ENCODE measurements at places on chromosomes 16 and 17.

GRCh38 chr17:4748686-4749085, 9.0 kb upstream of the CXCL16 start:
- no peak for DNase-seq

GRCh38 chr16:89322321-89323119, 105.0 kb downstream of the ZNF778 start:
- no peak for DNase-seq

DNA sequence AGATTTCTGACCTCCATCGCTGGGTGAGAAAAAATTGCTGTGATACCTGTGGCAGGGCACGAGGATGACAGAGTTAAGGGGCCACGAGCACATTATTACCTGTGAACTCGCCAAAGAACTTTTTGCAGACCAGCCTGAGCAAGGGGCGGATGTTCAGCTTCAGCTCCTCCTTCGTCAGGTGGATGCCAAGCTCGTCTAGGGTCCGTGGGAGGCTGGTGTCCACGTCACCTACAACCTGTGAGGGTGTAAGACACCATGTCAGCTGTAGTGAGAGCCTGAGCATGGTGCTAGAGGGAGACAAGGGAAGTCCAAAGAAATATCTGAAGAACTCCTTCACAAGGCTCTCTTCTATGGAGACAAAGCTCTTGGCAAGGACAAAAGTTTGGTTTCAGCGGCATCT, 17.1 kb downstream of the HIGD1B start:
- DNase-seq: no peak

DNA sequence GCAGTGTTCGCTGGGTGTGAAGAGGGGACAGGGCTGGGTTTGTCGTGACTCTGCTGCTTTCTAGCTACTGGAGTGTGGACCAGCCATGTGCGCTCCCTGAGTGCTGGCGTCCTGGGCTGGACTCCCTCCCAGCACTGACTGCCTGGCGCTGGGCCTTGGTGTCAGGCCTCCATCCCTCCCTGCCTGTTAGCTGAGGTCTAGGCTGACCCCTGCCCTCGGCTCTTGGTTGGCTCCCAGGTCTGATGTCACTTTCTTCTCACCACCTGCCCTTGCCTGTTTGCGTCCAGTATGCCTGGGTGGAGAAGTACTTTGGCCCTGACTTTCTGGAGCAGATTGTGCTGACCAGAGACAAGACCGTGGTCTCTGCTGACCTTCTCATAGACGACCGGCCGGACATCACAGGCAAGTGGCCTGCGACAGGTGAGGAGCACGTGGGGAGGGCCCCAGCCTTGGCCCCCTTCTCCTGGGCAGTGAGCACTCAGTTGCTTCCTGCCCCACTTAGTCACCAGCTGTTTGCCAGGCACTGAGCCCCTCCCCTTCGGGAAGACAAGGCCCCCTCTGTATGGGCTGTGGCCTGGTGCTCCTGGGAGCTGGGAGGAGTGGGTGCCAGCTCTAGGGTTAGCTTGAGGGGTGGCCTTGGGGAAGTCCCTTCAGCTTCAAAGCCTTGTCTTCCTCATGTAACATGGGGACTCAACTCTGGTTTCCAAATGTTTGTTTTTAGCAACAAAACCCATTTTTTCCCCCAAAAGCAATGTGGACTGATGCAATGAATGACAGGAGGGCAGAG, 41.5 kb downstream of the NT5M start:
- DNase-seq: no peak

DNA sequence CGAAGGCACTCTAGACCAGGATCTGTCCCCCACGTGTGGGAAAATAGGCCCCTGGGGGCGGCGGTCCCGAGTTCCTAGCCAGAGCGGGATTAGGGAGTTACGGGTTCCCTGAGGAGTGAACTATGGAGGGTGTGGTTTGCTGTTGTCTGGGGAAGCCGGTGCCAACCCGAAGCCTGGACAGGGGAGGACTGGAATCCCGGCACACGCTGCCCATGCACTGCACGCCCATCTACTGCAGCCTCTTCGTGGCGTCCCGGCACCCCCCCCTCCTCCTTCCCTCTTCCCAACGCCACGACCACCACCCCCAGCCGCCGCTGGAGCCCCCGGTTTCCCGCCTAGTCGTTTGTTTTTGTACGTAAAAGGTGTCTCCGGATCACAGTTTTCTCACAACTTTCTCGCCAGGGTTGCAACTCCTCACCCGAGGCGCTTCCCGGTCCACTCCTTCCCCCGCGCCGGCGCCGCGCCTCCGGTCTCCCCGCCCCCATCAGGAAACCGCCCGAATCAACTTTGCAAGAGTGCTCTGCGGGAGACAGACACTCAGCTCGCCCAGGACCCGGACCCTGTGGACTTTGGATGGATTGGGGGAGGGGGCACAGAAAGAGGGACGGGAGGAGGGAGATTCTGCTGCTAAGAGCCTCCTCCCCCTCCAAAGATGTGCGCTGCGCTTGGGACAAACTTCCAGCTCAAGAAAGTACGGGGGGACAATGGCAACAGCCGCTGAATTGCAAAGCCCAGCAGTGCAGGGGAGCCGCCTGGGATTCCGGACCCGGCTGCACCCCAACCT, 1.4 kb upstream of the LHX1 start:
- DNase-seq: no peak

DNA sequence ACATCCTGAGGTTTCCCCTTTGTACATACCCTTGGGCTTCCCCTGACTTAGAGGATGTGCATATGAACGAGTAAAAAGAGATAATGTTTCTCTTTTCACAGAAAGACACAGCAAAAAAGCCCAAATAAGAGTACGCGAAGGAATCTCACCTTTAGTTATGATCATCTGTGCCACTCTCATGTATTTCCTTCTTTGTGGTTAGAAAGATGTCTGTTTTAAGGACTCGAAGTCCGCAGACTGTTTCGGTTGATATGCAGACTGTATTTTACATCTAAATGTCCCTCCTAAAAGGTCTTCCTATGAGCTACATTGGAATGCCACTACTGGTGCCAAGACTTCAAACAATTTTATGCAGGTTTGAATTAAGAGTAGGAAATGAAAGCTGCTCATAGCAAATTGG, 102.3 kb upstream of the GOT2 start:
- no peak for DNase-seq

DNA sequence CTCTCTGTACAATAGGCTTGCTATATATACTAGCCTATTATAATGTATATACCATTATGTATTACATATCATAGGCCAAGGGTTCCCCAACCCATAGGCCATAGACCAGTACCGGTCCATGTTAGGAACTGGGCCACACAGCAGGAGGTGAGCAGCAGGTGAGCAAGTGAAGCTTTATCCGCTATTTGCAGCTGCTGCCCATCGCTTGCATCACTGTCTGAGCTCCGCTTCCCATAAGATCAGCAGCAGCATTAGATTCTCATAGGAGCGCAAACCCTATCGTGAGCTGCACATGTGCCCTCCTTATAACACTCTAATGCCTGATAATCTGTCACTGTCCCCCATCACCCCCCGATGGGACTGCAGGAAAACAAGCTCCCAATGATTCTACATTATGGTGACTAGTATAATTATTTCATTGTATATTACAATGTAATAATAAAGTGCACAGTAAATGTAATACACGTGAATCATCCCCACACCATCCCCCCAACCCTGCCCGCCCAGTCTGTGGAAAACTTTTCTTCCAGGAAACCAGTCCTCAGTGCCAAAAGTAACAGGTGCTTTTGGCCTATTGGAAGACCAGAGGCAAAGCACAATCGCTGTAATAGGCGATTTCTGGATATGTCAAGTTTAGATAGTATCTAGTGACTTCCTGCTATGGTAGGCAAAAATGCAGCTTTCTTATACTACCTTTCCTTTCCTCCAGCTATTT, 84.1 kb downstream of the MYH11 start:
- DNase-seq: no peak

- DNase-seq: no peak
These were observed 658.9 kb downstream of the TOX3 start for GRCh38 chr16:51888016-51888415.

DNA sequence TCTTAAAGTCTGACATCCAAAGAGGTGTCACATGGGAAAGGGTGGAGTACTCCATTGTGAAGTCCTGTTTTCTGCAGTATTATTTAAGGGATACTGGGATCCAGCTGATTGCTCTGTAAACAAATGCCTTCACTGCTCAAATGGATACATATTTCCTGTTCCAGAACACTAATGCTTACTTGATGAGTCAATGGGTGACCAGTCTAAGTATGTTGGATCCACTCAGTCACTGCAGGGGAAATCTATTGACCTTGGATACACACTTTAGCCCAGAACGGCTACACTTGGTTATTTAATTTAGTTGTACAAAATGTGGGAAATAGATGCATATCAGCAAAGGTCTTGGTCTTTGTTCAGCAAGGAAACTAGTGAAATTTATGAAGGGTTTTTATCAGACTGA, 261.4 kb downstream of the MAP2K4 start:
- DNase-seq: no peak

DNA sequence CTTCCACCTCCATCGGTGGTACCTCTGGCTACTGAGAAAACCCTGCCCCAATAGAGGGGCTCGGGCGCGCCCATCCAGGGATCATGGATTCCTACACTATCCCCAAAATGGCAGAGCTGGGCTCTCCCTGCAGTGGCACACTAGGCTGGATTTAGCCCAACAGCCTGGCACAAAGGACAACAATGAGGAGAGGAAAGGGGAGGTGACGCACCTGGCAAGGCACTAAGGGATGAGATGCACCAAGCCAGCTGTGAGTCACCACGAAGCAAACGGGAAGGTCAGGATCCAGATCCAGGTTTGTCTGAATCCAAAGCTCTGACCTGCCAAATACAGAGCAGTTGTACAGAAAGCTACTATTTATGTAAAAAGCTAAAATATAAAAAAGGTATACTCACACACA, 18.1 kb downstream of the UBE2O start:
- DNase-seq: no peak

DNA sequence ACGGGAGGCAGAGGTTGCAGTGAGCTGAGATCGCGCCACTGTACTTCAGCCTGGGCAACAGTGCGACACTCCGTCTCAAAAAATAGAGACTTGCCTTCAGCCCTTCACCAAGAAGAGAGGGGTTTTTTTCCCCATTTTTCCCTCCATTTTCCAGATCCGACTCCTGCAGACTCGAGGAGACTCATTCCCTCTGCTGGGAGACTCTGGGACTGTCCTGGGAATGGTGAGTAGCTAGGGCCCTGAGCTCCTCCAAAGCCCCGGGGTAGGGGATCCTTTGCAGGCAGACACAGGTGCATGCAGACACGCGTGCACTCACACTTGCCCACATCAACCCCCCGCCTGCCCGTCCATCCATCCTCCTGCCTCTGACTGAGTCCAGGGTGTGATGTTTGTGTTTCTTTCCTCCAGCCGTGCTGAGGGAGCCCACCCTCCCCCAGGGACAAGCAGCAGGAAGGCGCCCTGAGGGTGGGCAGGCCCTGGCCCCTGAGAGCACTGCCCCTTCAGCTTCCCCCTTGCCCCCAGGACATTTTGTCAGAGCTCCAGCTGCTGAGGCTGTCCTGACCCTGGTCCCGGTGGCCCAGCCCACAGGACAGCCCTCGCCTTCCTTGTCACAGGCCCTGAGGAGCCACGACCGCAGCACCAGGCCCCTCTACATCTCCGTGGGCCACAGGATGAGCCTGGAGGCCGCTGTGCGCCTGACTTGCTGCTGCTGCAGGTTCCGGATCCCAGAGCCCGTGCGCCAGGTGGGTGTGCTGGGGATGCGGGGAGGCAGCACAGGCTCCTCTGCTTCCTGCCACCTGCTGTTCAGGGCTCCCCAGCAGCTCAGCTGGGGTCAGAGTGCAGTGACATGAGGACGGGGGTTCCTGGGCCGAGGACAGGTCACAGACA, 10.2 kb downstream of the ENDOV start:
- DNase-seq: no peak

GRCh38 chr16:78953526-78953925, 647.0 kb downstream of the MAF start:
- no peak for DNase-seq

DNA sequence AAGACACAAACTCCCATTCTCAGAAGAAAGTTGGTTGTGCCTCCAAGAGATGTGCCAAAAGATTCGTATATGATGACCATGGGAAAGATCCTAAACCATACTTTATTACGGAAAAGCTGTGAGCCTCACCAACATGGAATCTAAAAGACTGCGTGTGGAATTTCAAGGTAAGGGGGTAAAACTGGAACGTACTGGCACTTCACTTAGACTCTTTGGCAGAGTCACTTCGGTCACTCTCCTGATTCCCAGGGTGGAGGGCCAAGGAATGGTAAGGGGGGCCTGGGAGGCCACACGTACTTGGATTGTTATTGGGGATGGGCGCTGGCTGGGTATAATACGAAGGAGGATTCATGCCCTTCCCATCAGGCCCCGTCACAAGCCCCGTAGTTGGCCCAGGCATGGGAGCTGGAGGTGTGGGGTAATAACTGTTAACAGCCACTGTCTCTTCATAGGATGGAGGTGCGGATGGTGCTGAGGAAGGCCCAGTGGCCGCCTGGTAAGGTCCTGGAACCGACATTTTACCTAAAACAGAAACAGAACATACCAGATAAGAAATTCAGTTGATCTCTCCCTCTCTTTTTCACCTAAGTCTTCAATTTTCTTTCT, 30.4 kb downstream of the LITAF start:
- no peak for DNase-seq

DNA sequence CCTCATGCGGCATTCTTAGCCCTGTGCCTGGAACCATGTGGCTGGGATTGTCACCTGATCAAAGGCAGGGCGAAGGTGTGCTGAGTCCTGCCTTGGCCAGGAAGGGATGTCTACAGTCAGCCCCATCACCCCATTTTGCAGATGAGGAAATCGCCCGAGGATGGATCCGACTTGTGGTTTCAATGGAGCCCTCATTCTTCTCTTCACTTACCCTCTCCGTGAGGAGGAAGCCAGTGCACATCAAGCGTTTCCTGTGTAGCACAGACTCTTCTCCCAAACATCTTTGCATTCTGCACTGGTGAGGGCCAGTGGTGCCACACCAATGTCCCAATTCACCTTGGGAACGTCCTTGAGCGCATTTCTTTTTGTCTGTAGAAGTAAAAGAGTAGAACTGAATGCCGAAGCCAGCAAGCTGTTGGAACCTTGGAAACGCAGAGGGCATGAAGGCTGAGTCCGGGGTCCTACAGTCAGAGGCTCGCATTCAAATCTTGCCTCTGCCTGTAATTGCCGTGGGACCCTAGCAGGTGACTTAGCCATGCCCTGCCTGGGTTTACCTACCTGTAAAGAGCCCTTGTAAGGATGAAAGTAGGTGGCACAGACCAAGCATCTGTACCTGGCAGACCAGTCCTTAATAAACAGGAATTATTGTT, 85.4 kb downstream of the IRF8 start:
- no peak for DNase-seq

DNA sequence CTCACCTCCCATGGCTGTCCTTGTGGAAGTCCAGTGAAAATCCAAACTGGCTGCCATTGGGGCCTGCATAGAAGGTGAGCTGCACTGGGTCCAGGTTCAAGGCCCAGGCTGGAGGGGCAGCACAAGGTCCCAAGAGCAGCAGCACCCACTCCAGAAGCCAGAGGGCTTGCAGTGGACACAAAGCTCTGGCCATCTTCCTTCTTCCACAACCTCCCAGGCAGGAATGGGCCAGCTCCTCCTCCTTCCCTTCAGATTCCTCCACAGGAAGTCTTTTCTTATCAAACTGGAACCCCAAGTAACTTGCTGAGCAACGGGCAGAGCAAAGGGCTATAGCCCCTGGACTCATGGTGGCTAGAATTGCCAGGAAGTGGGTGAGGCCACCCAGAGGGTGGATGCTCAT, at the start of gene ITGA2B:
ITGA2B (minus strand) TSS at position 369 of the 400 bp plus-strand sequence; CDS start at position 193, 176 bp downstream.
- DNase-seq: no peak
